Left colon (tissue), 2 donors: ENCODE measurements at places on chromosomes 3 and 15.

GRCh38 chr15:57537072-57537471 lies 54.6 kb upstream of the MYZAP start:
- DNase-seq: no peak

GRCh38 chr3:188439080-188439479 lies 285.1 kb downstream of the LPP start:
- no peak for DNase-seq

GRCh38 chr15:81281766-81282605 lies 42.0 kb downstream of the STARD5 start:
- no peak for DNase-seq

GRCh38 chr3:16066975-16067374 lies 107.5 kb upstream of the GALNT15 start:
- DNase-seq: no peak

DNA sequence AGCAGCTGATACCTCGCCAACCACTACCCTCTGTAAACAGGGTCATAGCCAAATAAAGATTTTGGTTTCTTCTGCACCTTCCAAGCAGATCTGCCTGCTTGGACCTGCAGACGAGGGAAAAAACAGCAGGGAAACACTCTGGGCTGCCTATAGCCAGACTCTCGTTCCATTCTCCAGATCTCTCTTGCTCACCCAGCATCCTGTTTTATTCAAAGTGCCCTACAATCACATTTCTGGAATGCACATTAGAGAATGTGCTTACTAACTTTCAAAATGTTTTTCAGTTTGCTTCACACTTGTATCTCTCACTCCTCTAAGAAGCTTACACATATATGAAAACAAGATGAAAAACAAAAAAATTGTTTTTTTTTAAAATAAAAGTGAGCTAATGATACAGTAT lies 71.4 kb downstream of the MLH1 start:
- DNase-seq: no peak
